CD4-positive, CD25-positive, alpha-beta regulatory T cell (primary cell): ENCODE measurements at places on chromosomes 6 and 20.
A peak's percentile ranks its signal among the peaks of the same experiment; 100 is the strongest.

DNA sequence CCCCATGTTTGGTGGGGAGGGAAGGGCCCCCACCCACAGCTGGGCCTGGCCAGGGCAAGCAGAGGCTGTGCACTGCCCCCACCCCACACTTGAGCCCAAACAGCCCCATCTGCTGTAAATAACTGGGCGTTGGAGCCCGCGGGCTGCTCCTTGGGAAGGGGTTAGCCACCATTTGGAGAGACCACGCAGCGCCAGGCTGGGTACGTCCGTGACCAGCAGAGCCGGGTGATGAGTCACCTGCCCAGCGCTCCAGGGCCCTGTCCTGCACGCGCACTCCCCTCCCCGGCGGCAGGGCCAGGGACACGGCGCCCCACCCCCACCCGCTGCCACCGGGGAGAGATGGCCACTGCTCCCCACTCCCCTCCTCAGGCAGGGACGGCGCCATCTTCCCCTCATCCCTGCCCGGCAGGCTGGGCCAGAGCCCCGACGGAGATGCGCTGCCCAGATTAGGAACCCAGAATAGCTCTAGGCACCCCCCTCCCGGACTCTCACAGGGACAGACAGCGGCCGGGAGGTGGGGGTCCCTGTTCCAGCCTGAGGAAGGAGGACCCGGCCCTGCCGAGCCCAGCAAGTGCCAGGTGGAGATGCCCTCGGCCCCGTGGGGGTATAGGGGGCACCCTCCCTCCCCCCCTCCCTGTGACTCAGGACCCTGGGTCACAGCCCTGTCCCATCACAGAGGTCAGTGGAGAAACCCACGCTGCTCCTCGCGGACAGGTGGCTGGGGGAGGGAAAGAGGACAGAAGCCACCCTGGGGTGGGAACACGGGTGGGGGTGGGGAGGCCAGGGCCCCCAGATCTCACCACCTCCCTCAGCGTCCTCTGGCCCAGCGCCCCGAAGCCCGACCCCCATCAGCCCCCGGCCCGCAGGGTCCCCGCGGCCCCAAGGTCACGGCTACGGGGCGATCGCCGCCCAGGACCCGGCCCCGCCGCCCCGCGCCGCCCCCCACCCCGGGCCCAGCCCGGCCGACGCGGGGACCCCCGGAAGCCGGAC, 642 bp downstream of the EEF1A2 start:
- no peak for DNase-seq

DNA sequence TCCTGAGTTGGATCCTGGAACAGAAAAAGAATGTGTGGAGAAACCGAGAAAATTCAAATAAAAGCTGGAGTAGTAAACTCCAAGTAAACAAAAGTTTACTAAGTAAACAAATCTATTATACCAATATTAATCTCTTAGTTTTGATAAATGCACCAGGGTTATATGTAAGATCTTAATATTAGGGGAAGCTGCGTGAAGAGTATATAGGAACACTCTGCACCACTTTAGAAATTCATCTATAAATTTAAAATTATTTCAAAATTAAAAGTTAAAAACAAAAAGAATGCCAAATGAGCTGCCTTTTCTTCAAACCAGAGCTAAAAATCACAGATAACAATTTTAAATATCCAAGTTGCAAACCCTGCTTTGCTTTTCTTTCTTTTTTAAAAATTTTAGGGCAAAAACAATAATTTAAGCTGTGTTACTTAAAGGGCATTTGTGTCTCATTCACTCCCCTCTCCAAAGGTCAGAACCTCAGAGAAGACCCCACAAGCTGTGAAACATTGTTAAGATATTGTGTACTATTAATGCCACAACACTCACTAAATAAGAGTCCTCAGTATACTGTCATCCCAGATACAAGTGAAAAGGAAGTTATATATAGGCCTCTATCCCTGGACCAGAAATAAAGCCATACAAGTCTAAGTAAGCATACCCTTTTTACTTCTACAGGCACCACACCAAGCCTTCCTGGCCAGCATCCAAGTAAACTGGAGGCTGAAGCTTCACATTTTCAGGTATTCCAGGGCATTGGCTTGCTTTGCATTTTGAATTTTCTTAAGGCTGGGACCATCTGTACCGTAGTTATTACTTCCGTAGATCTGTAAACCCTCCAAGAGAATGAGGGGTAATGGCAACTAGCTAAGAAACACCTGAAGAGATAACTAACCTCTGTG, 7.0 kb downstream of the DNAAF9 start:
- DNase-seq = no peak

GRCh38 chr20:38307371-38308046, 3.6 kb downstream of the BPI start:
- DNase-seq = no peak

DNA sequence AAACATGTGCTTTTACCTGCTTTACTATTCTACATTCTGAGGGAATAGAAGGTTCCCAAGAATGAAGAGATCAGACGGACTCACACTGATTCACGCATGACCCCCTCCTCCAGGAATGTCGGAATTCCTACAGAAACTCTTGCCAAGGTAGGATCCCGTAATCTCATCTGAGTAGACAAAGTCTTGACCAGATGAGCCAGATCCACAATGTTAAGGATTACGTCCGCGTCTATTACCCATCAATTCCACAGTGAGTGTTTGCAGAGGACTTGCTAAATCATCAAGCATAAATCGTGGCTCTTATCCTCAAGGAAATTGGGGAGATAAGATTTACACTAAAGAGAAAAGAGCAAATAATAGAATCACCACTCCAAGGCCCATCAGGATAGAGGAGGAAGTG, 245.9 kb upstream of the FOXQ1 start:
- DNase-seq = no peak

GRCh38 chr6:108627692-108628550, 67.2 kb downstream of the FOXO3 start:
- no peak for DNase-seq

- DNase-seq = no peak
Measured at GRCh38 chr6:63269470-63269869, 50.3 kb downstream of the LGSN start.

GRCh38 chr20:47540443-47541354, 39.0 kb downstream of the NCOA3 start:
- DNase-seq = no peak

DNA sequence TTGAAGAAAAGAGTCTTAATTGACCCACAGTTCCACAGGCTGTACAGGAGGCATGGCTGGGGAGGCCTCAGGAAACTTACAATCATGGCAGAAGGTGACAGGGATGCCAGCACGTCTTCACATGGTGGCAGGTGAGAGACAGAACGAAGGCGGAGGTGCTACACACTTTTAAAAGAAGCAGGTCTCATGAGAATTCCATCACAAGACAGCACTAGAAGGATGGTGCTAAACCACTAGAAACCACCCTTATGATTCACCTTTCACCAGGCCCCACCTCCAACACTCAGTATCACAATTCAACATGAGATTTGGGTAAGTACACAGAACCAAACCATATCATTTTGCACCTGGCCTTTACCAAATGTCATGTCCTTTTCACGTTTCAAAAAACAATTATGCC, 20.9 kb downstream of the TAGAP start:
- DNase-seq = no peak

DNA sequence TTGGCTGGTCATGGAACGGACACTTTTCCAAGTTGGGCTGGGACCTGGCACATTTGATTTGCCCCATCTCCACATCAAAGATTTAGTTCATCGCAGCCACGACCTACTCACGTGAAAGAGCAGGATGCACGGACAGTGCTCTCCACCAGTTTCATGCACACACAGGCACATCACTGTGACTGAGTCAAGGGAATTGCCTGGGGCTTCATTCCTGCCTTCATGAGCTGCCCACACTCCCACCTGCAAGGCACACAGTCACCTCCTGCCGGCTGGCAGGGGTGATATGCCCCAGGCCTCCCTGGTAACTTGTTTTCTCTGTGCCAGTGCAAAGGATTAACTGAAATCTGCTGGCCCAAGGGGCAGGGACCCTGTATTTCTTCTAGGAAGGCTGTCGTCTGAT, 23.3 kb upstream of the CST1 start:
- DNase-seq = no peak

DNA sequence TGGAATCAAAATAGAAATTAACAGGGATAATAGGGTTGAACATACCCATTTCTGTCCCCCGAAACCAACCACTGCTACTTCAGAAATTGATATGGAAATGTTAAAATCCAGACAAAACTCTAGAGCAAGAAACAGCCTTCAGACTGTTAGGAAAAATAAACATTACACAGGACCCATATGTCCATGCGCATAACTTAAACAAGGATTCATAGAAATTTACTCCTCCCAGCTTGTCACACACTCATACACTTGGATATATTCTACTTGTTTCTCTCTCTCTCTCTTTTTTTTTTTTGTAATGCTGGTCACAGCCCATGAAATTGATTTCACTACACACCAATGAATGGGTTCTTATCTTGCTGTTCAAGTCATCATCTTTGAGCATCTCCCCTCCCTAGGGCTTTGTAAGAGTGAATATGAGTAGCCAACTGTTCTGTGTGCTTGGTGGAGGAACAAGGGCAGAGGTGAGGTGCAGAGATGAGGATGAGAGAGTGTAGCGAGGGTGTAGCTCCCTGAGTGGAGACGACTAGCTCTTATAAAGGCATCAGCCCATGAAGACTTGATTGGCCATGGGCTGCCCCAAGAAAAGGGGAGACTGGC, 61.8 kb upstream of the MLN start:
- no peak for DNase-seq

GRCh38 chr6:38307740-38308139, 332.0 kb downstream of the BTBD9 start:
- DNase-seq = no peak

GRCh38 chr6:168374541-168375071, 55.0 kb upstream of the DACT2 start:
- DNase-seq = no peak

DNA sequence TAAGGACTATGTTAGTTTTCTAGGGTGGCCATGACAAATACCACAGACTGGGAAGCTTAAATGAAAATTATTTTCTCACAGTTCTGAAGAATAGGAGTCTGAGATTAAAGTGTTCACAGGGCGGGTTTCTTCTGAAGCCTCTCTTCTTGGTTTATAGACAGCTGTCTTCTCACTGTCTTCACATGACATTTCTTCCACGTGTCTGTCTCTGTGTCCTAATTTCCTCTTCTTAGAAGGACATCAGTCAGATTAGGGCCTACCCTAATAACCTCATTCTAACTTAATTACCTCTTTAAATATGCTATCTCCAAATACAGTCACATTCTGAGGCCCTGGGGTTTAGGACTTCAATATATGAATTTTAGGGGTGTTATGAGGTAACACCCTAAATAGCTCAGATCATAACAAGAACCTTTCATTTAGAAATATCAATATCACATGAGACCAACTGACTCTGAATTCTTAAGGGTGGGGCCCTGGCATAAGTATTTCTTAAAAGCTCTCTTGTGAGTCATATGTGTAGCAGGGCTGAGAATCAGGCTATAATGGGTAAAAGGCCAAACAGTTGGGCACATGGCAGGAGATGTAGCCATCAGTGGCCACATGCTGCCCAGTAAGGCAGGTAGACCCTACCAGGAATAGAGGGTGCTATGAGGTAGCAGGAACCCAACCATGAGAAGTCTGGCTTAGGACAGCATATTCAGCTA, 62.0 kb upstream of the TENT5A start:
- peak; percentile 31 for DNase-seq

DNA sequence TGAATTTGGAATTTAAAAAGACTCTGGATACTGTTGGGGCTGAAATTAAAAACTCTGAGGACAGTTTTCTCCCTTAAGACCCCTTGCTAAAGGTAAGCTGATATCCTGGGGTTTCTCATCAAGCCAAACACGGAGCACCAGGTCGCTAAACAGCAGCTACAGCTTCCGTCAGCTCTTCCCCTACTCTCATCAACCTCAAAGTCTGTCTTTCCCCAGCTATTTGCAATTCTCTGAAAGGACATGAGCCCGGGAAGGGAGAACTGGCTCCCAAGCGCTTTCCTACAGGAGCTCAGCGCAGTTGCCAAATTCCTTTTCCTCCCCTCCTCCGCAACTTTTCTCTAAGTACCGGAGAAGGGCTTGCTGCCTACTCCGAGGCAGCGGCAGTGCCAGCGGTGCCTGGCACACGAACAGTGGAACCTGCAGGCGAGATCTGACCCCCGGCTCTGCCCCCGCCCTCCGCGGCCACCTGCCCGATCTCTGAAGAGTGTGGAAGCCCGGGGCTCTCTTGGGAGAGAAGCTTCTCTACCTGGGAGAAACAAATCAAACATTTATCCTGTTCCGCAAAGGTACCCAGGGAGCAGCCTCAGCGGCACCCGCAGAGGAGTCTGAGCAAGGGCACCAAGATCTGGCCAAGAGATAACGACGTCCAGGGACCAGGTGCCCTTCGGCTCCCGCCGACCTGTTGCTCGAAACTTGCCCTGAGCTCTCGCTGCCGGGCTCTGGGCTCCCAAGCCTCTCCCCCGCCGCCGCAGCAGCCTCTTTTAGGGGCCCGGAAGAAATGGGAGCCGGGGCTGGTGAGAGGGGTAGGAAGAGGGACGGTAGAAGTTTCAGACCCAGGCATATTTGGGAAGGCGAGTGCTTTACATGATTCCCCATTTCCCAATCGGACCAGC, 2.2 kb downstream of the CBLN4 start:
- DNase-seq = no peak

DNA sequence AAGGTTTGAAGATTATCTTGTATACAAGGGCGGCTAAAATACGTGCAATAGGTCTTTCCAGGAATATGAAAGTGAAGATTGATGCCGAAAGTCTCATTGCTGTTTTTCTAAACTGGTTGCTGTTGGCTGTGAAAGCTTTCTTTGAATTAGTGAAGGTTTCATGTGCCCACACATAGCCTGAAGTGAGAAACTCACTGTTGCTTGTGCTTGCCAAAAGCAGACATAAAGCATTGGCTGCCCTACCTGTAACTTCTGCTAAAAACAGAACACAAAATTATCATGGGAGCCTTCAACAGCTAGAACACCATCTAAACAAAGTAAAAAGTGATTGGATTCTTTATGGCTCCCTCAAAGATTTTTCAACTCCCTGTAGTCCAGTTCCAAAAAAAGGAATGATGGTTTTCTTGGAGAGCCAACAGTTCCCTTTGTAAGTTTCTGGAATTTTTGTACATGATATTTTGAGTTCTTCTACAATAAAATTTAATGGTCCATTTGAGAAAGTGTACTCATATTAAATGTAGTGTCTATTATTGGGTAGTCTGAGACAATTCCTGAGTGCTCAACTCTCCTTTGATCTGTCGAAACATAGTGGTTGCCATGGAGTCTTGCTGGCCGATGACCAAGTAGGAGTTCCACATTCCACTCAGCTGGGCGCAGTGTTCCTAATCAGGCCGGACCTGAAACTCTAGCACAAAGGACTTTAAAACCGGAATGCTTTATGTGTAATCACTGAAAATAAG, 68.5 kb downstream of the PLEKHG1 start:
- DNase-seq = no peak

DNA sequence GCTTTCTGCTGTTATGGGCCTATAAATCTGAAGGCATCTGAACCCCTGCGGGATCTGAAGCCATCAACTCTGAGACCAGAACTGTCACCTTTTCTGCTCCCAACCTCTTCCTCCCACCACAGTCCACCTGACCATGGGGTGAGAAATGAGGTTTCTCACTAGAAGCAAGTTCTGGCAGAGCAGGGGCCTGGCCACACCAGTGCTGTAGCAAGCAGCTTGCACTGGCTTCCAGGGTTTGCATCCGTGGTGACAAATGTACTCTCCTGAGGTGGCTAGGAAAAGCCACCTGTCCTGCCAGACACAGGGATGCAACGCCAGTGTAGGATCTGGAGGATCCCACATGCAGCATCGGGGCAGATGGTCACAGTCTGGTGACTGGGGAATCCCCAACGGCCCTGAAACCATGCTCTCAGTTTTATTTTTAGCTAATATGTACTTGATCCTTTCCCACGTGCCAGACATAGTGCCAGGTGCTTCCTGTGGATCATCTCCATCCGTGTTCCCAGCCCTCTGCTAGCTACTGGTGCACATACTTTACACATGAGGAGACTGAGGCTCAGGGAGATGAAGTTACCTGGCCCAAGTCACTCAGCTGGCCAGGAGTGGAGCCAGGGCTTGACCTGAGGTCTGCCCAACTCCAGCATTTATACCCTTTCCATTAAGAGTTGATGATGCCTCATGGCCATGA, 122.1 kb upstream of the SPACA1 start:
- no peak for DNase-seq
